ENCODE measurements at places on chromosomes 4 and X.

- DNase-seq = no peak
These were observed 26.0 kb downstream of the AIFM1 start for GRCh38 chrX:130139474-130140201.

DNA sequence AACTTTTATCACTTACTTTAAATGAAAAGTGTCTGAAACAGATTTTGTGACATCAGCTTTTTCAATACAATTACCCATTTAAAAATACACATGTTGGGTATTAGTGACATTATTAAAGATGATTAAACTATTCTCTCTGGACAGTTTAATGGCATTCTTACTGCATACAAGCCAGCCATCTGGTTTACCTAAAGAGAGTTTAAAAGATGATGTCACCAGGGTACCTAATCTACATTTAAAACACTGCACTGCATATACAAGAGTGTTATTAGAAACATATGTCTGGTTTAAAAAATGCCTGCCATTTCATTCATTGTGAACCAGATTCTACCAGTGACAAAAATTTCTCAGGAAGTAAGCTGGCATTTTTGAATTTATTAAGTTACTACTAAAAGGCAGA, 919.1 kb downstream of the ADGRL3 start:
- no peak for DNase-seq

DNA sequence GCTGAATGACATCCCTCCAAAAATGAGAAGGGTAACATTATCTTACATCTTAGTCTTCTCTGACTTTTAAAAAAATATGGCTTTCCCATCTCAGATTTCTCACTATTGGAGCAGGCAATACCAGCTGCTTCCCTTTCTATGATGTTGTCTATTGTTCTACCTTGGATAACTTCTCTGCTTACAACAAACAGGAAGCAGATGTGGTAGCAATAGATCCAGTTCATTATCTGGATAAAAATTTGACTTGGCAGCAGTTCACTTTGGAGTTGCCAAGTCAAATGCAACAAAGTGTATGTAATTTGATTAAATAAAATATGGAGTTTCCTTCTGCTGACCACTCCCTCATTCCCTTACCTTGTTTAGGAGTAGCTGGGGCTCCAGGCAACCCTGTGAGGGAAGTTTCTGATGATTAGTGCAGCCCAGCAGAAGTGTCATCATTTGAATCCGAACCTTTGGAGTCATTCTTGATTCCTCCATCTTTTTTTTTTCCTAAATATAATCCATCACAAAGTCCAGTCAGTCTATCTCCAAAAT, 72.0 kb upstream of the GPRIN3 start:
- DNase-seq = no peak

DNA sequence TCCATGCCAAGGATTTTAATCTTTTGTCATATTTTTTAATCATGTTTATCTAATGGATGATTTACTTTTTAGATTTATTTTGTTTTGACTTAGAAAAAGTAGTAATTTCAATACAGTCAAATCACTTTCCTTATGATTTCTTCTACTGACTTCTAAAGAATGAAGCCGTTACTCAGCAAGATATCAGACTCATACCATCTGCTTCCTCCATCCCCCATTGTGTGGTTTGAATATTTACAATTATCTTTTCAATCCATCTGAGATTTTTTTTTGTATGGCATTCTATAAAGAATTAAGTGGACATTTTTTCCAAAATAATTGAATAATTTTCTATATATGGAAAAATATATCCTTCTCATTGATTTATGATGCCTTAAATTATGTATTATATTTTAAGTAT, 565.4 kb upstream of the ATOH1 start:
- DNase-seq = no peak

DNA sequence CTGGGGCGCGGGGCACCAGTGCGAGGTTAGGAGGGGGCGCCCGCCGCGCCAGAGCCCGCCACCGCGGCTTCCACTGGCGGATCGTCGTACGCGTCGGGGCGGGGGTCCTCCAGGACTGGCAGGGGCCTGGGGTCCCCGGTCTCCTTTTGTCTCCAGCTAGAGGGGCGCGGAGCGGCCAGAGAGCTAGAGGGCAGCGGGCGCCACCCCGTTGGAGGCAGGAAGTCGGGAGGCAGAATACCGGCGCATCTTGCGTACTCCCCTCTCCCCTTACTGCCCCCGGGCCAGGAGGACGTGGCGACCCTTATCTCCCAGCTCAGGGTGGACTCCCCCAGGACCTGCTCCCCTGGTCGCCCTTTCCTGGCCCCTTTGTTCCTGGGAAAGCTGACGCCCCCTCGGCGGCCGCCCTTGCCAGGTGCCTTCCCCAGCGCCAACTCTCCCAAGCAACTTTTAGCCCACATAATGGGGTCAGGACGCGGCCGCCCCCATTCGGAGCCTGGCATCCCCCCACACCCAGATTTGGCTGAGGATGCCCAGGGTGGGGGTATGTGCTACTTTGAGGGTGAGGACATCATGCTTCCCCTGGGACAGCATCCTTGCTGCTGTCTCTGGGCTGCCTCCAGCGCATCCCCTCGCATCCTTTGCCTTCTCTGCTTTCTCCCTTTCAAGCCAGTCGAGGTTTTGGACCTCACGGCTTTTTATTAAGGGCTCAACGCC, 933 bp downstream of the CNKSR2 start:
- DNase-seq = no peak

DNA sequence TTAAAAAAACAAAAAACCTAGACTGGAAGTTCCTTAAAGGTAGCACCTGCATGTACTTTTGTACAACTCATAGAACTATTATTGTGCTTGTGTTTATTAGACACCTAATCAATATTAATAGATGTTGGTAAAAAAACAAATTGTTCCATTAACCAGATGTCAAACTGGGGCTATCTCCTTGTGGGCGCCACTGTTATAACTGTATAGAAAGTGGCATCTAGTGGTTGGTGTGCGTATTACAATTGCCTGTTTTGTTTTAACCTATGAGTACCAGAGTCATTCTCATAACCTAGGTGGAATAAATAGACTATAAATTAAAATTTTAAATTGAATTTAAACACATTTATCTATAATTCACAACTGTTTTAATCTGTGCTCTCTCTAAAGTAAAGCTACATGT, 97.4 kb downstream of the COL4A5 start:
- no peak for DNase-seq

Measured in hematopoietic multipotent progenitor cell treated with erythropoietin and hydrocortisone succinate and interleukin-3 and kit ligand, for 15 days (in vitro differentiated cells).